ENCODE measurements at places on chromosomes 13 and 19. TPM values are rescaled to one million over a fixed set of nuclear protein-coding genes. Genes with fewer than 3 reads are reported as not detected.

- DNase-seq = no peak
Measured at GRCh38 chr13:51524312-51524711, 60.0 kb upstream of the WDFY2 start.

DNA sequence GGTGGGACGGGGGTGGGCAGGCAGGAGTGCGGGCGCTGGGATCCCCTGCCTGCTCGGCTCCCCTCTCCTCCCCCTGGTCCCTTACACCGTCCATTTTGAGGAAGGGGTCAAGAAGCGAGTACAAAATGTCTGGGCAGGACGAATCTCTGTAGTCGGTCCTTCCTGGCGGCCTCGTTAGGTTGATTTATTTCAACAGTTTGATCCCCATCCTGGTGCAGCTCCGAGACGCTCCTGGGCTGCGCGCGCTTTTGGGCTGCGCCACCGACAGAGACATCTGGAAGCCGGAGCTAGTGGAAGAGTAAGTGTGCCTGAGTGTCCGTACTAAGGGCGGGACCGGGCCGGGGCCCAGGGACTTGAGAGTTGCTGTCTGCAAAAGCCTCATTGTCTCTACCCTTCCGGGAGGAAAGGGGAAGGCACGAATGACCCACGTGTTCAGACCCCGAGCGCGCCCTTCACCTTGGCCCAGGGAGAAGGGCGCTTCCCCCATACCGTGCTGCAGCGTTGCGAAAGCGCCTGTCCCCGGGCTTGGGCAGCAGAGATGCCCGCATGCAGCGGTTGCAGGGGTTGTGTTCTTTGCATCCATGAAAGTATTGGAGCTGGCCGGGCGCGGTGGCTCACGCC is 1.8 kb downstream of the ZNF114 start:
- peak; percentile 56 for DNase-seq

DNA sequence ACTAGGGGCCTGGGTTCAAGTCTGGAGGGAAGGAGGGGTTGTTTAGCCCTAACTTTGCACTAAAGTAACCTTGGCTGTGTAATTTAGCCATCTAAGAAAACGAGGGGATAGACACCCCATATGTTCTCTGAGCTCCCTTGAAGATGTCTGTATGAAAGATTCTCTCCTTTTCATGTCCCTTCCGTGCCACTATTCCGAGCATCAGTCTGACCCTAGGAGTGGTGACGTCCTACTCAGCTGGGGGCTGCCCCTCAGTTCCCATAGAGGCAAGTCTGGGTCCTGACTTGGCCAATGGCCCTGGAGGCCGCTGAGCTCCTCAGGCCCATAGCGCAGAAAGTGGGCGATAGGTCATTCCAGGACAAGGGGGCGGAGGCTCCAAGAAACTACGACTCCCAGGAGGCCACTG is 790 bp upstream of the WDFY2 start:
- DNase-seq = no peak

DNA sequence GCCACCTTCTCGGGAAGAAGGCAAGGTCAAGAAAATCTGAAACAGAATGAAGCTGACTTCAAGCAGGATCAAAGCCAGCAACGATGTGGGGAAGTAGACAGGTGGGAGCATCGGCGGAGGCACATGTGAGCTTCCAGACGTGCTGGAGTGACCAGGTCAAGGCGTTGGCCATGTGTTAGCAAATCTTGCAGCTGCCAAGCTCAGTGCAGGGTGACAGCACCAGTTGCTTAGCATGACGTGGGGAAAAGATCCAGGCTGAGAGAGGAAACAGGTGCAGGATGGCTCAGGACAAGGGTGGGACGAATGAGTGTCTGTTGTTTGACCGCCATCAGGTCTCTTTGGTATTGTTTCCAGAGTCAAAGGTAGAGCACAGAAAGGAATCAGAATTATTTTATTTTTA is 92.3 kb downstream of the TNFSF13B start:
- DNase-seq = no peak

DNA sequence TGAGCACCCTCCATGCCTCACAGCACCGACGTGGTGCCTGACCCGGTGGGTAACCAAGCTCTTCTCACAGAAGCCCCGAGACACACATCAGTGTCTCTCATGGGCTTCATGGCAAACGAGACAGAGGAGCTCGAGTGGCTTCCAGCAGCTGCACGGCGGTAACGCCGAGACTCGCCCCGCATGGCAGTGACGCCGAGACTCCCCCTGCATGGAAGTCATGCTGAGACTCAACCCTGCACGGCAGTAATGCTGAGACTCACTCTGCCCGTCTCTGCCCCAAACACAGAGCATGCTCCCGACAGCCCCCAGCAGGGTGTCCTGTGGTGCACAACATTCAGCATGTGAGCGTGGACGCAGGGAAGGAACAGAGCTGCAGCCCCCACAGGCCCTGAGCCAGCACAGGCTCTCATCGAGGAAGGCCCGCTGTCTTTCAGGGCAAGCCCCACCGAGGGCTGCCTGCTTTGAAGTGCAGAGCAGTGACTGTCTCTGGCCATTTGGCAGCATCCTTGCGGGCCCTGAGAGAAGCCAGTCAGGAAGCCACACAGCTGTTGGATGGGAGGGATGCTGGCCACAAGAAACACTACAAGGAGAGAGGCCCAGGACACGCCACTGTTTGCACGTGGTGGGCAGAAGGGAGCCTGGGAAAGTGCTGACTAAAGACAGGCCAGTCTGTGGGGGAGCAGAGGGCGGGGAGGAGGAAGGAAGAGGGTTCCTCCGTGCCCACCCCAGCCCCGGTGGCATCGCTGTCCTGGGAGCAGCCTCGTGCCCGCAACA is 9.5 kb downstream of the GAS6 start:
- DNase-seq = peak; percentile 89

DNA sequence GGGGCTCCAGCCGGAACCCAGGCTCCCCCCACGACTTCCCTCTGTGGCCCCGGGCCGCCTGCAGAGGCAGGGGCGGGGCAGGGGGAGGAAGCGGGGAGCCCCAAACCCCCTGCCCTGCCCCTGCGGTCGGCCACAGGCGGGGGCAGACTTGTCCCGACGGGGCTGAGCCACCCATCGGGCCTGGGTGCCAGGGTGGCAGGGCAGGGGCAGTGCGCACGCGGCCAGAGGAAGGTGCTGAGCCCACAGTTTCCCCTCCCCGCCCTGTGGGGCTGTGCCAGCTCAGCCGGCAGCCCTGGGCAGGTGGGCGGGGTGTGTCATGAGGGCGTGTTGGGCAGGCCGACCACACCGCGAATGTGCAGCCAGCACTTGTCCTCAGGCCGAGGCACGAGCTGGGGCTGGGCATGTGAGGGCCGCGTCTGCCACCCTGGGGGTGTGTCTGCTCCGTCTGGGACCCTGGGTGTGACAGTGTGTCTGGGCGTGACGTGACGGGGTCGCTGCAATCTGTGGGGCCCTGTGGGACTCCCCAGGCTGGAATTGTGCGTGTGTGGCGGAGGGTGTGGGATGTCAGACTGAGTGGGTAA is 17.7 kb downstream of the CCDC97 start:
- peak; percentile 81 for DNase-seq

- DNase-seq = no peak
Measured at GRCh38 chr13:51240958-51241357, 18.8 kb downstream of the FAM124A start.

SBK2 gene
- not detected for total RNA-seq

ONECUT3 gene
- not detected for total RNA-seq

ZNF135 gene
- 0.88 TPM for total RNA-seq

Measured in RPMI7951 (cell line).